NCI-H1436 (cell line): ENCODE measurements at places on chromosomes 16 and 17.

GRCh38 chr16:69500496-69500895 lies 65.3 kb upstream of the NFAT5 start:
- no peak for DNase-seq

DNA sequence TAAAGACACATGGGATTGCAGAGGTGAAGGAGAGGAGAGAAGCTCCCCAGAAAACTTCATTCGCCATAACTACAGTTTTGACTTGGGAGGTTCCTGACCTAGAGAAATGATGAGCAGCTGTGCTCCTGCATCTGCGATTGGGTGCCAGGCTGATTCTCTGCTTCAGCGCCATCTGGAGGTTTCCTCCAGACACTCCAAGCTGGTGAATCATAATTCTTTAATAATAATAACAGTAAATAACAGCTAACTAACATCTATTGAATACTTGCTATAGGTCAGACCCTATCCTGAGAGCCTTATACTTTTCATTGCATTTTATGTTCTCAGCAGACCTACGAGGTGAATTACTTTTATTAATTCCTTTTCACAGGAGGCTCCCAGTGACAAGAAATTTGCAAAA lies 575.8 kb downstream of the TOX3 start:
- peak; percentile 5 for DNase-seq

DNA sequence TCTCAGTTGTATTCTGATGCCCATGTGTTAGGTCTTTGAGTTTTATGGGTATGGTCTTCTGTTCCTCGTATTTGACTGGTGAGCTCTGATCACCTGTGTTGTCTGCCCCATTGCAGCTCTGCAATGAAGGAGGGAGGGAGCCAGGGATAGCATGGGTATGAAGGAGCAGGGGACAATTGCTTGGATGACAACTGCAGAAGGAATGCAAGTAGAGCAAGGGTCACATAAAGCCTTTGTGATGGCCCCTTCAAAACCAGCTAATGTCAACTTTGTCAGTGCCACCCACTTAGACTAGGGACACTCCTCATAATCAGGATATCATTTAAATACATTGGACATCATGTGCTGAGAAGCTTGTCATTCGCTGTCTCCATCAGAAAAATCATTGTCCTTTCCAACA lies 152.7 kb upstream of the MAF start:
- no peak for DNase-seq

DNA sequence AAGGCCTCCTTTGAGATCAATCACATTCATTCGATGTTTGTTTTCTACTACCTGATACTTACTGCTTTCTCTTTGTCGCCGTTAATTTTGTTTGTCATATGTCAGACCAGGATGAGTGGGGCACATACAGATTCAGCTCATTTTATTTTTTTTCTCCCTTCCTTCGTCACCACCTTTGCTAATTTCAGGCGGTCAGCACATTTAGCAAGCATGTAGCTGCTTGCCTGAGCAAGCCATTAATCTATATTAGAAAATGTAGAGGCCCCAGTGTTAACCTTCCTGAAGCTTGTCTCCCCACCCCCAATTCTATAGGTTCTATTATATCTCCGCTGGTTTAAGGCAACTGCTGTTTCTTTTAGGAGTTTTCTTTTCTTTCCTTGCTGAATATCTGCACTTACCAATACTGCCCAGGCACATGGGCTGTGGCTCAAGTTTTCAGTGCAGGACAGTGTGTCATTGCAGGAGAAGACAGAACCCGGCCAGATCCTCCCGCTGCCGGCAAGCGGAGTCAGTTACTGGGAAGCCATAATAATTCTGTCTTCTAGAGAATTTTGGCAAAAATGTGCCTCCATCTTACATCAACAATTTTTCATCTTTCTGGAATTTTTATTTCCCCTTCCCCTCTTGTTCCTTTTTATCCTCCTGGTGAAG lies 714.3 kb downstream of the WWOX start:
- no peak for DNase-seq

- DNase-seq: no peak
Measured at GRCh38 chr16:17002565-17002964, 468.2 kb downstream of the XYLT1 start.

GRCh38 chr17:75081611-75082540 lies 5.9 kb upstream of the SLC16A5 start:
- no peak for DNase-seq

GRCh38 chr17:48487221-48487620 lies 43.6 kb downstream of the HOXB1 start:
- no peak for DNase-seq

- no peak for DNase-seq
Measured at GRCh38 chr17:50863221-50863843, 2.8 kb downstream of the TOB1 start.

DNA sequence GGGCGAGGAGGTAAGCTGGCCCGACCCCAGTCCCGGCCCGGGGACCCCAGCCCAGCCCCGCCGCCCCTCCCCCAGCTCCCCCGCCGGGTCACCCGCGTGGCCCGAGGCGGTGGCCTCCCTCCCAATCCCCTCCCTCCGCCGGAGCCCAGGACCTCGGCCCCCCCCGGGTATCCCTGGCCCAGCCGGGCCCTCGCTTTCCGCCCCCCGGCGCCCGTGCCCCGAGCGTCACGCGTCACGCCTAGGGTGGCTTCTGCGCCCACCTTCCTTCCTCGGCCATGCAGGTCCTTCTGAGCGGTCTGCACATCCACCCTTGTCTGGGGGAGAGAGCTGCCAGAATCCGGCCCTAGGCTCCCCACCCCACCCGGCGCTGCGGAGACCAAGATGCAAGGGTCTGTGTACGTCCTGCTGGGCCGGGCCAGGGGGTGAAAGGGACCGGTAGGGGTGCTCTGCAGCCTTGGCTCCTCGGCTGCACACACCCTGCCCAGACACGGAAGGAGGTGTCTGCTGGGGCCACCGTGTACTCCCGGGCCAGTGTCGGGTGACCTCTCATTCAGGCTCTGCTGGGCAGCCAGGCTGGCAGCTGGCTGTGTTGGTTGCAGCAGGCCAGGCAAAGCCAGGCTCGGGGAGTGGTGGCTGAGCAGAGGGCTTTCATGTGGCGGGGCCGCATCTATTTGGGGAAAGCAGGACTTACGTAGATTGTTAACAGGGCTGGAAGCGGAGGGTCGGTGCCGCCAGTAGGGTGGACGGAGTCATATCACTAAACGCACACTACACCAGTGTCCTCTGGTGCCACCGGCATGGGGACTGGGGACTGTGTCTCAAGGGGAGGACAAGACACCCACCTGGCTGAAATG lies 754 bp downstream of the RAB11FIP4 start:
- DNase-seq: no peak

GRCh38 chr16:12588510-12588909 lies 215.2 kb downstream of the CPPED1 start:
- no peak for DNase-seq

DNA sequence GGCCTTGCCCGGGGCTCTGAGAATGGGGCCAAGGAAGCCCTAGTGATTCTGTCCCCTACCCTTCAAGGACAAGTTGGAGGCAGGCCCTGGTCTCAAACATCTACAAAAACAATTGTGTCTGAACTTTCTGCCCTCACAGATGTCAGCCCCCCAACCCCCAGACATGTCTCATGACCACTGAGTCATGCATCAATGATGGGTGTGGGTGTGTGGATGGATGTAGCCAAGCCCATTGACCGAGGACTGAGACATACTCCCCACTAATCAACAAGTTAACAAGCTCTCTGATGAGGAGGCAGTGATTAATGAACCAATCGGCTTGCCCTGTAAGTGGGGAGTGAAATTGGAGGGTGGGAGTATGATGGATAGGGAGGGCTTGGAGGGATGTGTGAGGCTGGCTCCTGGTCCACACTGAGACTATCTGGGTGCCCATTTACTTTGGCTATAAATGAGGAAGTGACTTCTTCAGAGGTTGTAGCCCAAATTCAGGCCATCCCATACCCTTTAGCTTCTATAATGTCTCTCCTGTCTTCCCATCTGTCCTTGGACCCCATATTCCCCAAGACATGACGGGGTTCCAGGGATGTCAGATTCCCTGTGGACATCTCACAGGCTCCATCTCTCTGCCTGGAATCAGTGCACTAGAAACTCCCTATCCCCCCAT lies 97.1 kb upstream of the TMEM97 start:
- no peak for DNase-seq

DNA sequence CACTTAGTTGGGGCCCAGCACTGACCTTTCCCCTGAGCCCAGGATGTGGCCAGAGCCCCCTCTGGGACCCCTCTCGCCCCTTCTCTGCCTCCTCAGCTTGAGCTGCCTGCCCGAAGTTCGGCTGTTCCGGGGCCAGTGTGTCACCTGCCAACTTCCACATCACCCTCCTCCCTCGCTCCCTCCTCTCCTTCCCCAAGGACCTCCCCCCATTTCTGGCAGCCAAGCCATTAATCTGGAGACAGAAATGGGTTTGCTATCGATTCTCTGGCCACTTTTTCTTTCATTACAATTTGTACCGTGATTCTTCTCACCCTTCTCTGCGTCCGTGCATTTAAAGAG lies 8.8 kb upstream of the ADAM11 start:
- DNase-seq: no peak

DNA sequence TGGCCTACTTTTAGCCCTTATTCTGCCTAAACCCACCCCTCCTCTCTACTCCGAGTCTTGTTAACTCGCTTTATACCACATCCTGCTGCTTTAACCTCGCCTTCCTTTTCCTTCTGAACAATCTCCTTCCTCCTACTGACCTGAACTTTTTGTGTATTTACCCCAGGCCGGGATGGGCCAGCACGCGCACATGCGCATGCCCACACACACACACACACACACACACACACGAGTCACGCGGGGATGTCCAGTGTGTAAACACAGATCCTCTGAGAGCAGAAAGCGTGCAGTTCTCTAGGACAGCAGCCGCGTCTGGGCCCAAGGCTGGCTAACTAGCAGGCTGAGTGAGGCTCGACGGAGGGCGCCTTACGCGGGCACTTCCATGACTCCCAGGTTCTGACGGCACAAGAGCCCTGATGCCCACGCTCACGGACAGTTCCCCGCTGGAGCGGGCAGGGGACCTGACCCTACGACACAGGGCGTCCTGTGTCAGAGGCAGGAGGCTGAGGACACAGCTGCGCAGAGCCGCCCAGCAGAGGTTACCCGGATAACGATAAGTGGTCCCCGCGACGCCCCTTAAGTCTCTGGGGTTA lies 610 bp downstream of the PIK3R5 start:
- no peak for DNase-seq

DNA sequence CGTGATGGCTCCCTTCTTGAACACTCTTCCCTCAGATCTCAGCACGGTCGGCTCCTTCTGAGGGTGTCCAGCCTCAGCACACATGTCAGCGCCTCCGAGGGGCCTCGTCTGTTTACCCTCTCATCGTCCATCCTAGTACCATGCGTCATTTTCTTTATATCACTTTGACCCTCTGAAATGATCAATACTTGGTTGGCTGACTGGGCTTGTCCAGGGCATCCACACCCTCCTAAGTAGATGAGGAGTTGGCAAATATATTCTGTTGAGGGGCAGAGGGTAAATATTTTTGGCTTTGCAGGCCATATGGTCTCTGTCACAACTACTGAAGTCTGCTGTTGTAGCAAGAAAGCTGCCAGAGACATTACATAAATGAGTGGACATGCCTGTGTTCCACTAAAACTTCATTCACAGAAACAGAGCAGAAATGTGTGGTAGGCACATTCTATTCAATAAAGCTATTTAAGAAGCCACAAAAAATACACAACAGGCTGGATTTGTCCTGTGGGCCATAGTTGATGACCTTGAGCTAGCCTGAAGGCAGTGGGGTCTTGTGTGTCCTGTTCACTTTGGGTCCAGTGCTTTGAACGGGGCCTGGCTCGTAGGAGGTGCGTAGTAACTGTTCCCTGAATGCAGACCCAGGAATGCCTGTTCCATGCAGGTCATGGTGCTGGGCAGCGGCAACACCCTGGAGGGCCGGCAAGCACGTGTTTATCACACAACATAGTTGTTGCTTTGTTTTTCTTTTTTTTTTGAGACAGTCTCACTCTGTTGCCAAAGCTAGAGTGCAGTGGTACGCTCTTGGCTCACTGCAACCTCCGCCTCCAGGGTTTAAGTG lies 185.8 kb downstream of the SNX29 start:
- DNase-seq: no peak

DNA sequence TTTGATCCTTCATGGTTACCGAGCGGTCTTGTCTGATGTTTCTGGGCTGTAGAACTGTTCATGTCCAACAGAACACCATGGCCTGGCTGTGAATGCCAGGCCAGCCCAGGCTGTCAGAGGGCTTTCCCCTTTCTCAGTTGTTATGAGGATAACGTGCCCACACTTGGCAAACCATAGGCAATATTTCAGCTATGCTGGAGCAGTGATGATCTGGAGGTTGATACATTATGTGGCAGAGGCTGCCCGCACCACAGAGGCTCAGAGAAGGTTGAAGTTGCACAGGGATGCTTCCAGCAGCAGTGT lies 92.9 kb downstream of the C16orf78 start:
- DNase-seq: no peak

- DNase-seq: peak; percentile 65
Measured at GRCh38 chr16:49350265-49351095, 23.1 kb upstream of the C16orf78 start.

- no peak for DNase-seq
Measured at GRCh38 chr16:56413381-56413780, 12.0 kb downstream of the AMFR start.

DNA sequence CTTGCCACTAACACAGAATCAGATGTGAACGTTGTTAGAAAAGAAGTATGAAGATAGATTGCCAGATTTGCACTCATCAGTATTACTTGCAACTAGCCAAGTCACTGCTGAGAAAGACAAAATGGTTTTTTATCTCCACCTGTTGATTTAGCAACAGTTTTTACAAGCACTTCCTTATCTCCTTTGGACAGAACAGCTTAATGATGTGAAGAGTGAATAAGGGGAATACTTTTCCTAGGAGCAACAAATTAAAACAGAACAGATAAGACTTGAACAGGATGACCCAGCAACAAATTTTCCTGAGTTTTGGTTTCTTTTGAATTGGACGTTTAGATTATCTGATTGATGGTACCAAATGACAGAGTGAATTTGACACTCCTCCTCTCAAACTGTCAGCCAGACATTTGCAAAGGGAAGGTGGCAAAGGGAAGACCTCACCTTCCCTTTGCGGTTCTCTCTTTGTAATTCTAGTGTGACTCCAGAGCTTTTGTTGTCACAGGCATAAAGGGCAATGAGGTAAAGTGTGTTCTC lies 130.6 kb downstream of the NLK start:
- no peak for DNase-seq

DNA sequence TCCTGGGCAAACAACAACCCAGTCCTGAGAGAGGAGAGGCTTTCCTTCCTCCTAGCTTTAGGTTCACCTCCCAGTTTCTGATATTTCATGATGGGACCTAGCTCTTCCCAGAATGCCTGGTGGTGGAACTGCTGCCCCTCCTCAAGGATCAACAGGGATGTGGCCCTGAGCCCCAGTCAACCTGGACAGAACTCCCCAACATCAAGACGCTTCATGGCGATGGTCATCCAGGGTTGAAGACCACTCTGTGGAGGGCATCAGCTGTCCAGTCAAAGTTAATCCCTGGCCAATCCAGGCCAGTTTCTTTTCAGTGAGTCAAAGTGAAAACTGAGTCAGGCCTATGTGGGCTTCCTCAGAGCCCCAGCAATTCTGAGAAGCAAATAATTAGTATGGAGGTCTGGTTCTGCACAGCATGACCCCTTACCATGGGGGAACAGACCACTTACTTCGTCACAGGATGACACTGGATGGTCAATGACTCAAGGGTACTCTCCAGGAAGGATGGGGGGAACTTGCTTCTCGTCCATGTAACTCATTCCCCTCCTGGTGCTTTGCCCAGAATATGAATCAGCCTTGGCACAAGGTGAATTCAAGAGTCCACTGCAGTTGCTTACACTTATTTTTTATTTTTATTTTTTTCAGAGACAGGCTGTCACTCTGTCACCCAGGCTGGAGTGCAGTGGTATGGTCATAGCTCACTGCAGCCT lies 14.7 kb upstream of the XYLT2 start:
- DNase-seq: no peak
